Activated T-helper 1 cell treated with anti-CD3 and anti-CD28 coated beads, Interleukin-2, amount 50 U/mL, for 16 hours (primary cell): ENCODE measurements at places on chromosomes 2 and 18.

DNA sequence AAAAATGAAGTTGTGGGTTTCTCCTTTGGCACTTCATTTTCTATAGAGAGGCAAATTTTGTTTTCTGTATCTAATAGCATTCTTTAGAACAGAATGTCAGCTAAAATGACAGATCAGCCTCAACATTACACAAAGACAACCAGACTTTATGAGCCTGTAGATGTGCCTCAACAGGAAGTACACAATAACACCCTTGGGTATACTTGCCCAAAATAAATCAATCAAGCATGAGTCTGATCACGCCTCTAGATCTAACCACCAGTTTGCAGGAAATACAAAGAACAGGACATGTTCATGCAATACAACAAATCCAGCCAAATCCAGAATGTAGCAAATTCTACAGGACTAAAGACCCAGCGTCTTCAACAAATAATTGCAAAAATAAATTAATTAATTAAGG lies 11.2 kb upstream of the DAPL1 start:
- DNase-seq, result no peak

GRCh38 chr2:239822146-239822831 lies 202.9 kb downstream of the NDUFA10 start:
- no peak for DNase-seq

DNA sequence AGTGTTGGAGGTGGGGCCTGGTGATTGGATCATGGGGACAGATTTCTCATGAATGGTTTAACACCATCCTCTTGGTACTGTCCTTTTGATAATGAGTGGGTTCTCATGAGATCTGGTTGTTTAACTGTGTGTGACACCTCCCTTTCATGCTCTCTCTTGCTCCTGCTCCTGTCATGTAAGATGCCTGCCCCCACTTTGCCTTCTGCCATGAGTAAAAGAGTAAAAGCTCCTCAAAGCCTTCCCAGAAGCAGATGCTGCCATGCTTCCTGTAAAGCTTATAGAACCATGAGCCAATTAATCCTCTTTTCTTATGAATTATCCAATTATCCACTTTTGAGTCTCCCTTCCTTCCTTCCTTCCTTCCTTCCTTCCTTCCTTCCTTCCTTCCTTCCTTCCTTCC lies 317.7 kb downstream of the RDH14 start:
- DNase-seq, result no peak

DNA sequence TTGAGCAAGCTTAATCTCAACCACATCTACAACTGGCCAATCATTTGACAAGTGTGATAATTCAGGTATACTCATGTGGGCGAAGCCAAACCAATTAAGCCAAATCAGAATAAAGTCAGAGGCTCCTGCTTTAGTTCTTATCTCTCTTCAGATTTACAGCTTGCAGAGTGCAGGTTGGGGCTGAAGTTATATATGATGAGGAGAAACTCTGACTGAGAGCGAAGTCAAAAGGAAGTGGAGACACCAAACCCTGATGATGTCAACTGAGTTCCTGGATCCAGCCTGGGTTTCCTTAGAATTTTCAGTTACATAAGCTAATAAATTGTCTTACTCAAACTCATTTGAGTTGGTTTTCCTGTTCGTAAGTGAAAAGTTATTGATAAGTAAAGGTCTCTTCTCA lies 73.9 kb downstream of the ASXL2 start:
- DNase-seq, result no peak

DNA sequence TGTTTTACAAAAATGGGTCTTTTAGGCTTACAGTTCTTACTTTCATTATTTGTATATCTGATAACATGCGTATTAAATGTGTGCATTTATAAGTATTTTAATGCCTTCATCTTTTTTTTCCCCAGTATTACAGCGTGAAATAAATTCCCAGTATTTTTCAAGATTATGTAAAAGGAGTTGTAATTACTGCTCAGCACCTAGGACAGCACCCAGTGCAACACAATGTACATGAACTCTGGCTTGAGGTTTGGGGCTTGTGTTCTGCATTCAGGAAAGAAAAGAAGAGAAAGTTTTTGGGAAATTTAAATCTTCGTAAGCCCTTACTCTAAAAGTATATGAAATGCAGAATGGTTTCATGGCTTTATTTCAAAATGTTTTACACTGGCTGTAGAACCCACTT lies 16.7 kb downstream of the ZNF638 start:
- no peak for DNase-seq

- no peak for DNase-seq
These were observed 79.5 kb downstream of the EPB41L3 start for GRCh38 chr18:5464251-5464650.

DNA sequence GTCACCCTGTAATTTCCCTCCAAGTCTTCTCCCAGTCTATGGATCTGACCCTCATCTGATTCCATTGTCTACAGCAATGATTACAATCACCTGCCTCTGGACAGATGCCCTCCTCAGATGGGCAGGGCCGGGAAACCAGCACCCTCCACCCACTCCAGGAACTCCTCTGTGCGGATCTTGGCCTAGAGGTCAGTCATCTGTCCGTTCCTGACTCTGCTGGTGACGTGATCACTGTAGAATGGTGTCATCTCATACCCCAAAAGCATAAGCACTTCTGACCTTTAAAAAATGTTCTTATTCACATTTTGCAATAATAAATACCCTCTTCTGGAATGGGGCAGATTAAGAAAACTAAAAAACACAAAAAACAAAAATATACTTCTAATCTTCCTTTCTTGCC lies 29.5 kb upstream of the BZW1 start:
- DNase-seq, result no peak

DNA sequence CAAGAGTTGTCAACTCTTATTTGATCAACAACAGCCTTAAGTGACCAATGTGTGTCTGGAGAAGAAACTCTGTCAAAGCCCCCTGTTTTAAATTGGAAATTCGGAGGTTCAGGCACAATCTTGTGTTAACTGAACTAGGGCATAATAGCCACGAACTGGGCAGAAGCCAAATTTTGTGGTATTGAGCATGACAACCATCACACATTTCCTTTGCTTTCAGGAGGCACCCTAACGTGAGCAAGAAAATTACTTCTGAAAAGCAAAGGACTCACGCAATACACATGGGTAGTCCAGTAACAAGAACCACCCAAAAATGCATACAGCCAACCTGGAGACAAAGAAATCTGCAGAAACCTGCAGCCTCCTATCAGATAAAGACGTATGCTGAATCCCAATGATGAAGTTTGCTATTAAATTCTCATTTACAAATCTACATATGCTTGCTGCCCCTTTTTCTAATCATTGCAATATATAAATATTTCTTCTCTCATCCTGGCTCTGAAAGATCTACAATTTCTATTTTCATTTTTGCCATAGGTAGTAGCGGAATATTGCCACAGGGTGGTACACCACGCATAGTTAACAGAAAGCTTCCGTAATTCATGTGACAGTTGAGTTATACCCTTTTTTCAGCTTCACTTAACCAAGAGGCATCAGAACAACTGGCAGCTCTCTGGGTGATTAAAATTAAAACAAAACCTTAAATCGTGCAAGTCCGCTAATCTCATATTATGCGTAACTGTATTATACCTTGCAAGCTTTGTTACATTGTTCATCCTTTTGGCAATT lies 495.8 kb downstream of the NRXN1 start:
- no peak for DNase-seq

- DNase-seq, result no peak
These were observed 171.3 kb downstream of the THADA start for GRCh38 chr2:43424262-43425207.

GRCh38 chr2:200422071-200422470 lies 87.8 kb downstream of the KCTD18 start:
- no peak for DNase-seq

- peak; percentile 47 for DNase-seq
These were observed at the start of gene KIF3C for GRCh38 chr2:25982273-25982967. Gene KIF3C (minus strand): TSS chr2:25982497. CDS start chr2:25981917, 580 bp downstream.

DNA sequence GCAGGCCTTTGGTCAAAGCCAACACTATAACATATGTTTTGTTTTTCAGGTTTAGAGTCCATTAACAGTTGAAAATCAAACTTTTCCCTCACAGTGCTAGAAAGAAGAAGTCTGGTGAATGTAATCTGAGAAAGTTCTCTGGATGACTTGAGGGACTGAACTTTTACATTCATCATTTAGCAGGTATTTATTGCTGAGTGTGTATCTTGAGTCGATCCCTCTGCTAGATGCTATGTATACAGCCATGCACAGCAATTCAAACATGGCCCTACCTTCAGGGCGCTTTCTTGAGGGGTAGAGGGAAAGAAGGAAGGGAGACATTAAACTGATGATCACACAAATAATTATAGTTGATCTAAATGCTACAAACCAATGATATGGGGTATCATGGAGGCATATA lies 89.6 kb downstream of the CLHC1 start:
- no peak for DNase-seq

- no peak for DNase-seq
These were observed 135.1 kb downstream of the SOCS6 start for GRCh38 chr18:70423988-70424387.

DNA sequence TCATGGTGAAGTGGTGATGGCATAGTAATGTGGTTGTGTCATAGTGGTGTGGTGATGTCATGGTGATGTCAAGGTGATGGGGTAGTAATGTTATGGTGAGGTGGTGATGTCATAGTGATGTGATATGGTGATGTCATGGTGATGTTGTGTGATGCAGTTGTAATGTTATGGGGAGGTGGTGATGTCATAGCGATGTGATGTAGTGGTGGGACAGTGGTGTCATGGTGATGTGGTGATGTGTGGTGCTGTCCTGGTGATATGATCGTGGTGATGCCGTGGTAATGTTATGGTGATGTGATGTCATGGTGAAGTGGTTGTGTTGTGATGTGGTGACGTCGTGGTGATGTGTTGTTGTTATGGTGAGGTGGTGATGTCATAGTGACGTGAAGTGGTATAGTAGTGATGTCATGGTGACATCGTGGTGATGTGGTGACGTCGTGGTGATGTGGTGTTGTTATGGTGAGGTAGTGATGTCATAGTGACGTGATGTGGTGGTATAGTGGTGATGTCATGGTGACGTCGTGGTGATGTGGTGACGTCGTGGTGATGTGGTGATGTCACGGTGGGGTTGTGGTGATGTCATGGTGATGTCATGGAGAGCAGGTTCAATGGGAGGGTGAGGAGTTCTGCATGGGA lies 242.7 kb upstream of the MYT1L start:
- DNase-seq, result no peak

GRCh38 chr18:21663578-21663977 lies 41.0 kb downstream of the ABHD3 start:
- DNase-seq, result no peak

DNA sequence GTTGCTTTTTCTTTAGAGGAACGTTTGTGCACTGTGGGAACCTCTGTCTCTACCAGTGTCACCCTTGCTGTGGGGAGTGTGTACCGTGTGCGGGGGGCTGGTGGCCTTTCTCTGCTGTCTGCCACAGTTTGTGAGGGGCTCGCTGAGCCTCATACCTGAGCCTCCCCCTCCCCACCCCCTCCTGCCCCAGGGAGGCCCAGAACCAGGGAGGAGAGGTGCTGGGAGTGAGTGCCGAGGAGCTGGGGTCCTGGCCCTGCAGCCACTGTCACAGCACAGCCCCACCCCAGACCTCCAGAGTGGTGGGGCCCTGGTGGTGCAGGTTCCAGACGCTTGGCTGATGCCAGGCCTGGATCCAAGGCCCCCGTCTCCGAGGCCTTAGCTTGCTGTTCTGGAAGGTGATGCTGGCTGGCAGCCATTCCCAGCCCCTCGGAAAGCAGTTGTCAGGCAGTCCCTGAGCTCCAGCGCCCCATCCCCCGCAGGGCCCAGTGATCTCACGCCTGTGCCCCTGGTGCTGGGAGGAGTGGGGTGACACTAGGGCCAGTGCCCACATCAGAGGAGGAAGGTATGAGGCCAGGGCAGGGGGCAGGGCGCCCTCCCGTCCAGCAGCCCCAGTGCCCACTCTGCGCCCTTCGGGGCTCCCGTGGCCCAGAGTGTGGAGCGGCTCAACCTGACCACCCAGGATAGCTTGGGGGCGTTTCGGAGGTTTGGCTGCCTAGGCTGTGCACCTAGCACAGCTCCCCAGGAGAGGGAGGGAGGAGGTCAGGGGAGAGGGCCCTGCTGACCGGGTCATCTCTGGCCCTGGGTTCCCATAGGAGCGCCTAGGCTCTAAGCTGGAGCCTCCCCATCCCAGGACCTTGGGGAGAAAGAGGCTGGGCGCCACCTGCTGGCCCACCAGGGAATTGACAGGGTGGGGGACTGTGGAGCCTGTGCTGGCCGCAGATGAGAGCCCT lies 53.0 kb upstream of the ALPP start:
- DNase-seq, result peak; percentile 32

DNA sequence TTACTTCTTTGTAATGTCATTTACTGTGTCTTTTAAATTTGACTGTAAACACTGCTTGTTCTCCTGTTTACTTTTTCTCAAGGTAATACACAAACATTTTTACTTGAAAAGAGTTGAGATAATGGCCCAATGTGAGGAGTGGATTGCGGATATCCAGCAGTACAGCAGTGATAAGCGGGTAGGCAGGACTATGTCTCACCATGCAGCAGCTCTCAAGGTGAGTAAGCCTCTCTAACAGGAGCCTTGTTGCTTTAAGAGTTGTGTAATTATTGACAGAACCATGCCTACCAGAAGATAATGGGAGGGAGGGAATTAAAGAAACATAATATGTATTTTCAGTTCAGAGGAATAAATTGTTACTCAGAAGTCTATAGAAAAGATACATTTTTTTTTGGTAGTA lies 16.5 kb upstream of the TTC27 start:
- no peak for DNase-seq

- DNase-seq, result no peak
These were observed 1.9 kb upstream of the SYT4 start for GRCh38 chr18:43279015-43279744.

- DNase-seq, result no peak
These were observed 254.4 kb downstream of the BCL2 start for GRCh38 chr18:63065172-63065571.

DNA sequence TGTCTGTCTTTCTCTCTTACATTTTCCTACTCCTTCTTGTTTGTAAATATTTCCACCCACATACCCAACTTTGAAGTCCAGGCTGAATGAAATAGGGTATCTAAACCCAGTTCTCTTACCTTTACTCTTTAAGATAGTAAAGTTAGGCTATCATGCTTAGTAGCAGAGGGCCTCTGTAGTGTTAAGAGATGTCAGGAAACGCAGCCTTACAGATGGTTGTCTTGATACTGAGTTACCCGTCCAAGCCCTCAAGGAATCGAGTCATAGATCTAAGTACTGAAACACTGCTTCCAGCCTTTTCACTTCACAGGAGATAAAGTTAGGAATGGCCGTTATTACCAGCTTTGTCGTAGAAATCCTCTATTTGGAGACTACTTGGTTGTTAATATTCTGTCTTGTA lies 24.3 kb downstream of the MRPS9 start:
- no peak for DNase-seq

DNA sequence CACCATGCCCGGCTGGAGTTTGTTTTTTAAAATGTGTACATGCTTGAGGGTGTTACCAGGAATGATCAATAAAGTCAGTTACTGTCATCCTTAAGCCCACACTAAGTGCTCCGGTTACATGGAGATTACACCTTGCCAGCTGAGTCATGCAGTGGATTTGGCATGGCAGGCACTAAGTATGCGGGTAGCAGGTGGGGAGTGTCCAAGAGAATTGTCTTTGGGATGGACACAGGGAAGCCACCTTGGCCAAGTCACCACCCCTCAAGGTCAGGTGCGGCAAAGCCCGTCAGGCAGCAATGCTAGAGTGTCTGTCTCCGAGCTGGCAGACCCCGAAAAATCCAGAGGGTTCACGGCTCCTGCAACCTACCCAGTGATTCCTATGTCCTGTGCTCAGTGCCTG lies 54.8 kb downstream of the GBX2 start:
- no peak for DNase-seq
